GM03348 (cell line): ENCODE measurements at places on chromosomes 6 and 20.

DNA sequence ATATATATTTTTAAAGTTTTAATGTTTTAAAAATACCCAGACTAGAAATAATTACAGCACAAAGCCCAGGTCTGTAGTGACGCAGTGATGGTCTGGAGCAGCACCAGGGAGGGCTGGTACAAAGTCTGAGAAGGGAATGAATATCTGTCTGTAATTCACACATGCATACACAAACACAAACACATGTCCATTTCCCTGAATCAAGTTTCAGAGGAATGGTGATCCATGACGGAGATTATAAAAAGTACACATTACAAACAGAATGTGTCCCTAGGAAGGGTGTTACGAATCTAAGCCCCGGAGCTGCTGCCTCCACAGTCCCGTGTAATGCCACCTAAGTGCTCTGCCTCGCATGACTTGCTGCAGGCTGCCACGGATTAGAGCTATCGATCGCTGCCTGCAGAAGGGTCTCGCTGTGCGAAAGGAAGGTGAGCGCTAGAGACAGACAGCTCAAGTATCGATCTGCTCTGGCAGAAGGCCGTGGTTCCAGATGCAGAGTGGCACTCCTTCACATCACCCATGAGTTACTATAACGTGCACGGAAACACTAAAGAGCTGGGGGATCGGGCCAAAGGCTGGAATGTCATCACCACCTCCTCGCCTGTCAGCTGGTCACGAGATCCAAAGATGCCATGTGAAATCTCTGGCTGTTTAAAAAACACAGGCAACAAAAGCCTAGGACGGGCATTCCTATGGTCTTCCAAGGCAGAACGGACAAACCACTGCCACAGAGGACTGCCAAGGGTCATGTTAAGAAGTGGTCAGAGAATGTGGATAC lies 87.1 kb downstream of the INSM1 start:
- no peak for DNase-seq

- no peak for DNase-seq
Observed at GRCh38 chr20:36989797-36990196, 38.3 kb upstream of the SAMHD1 start.

- no peak for DNase-seq
Observed at GRCh38 chr6:47288267-47289090, 21.2 kb downstream of the TNFRSF21 start.

DNA sequence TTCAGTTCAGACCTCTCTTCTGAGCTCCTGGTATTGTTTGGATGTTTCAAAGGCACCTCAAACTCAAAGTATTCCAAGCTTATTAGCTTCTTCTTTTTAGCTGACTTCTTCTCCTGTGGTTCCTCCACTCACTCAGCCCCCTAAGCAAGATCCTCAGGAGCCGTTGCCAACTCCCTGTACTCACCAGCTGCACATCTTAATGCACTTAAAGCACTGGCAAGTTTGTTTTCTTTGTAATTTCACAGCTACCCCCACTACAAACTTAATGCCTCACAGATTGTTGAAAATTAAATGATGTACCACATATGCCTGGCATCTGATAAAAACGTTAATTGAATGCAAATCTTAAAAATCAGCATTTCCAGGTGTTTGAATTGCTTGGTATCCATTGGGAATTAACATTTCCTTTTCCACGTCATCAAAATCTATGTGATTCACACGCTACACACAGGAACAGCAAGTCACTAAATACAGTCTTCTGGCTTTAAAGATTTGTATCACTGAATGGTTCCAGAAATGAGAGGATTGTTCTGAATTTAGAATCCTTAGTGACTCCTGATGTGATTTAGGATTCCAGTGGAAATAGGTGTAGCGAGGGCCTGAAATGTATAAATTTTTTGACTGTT lies 24.5 kb downstream of the CALHM6 start:
- no peak for DNase-seq

- peak; percentile 75 for DNase-seq
Observed at GRCh38 chr6:148535976-148536375, 193.3 kb downstream of the SASH1 start.

DNA sequence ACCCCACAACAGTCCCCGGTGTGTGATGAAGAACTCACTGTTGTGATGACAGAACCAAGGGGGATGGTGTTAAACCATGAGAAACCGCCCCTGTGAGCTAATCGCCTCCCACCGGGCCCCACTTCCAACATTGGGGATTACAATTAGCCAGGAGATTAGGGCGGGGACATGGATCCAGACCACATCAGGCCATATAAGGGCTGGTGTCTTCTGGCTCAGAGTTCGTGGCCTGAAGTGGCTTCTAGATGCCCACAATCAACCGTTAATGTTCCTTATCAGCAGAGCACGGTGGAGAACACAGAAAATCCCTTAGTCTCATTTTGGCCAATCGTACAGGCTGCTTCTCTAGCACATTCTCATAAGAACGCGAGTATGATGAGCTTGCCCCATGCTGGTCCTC lies 10.9 kb upstream of the MAS1 start:
- no peak for DNase-seq

GRCh38 chr20:60897976-60898375 lies 354.1 kb upstream of the CDH4 start:
- no peak for DNase-seq

GRCh38 chr6:89146718-89147700 lies 1.2 kb downstream of the PM20D2 start:
- peak; percentile 16 for DNase-seq

- no peak for DNase-seq
Observed at GRCh38 chr6:45920819-45921511, 94.7 kb downstream of the CLIC5 start.

DNA sequence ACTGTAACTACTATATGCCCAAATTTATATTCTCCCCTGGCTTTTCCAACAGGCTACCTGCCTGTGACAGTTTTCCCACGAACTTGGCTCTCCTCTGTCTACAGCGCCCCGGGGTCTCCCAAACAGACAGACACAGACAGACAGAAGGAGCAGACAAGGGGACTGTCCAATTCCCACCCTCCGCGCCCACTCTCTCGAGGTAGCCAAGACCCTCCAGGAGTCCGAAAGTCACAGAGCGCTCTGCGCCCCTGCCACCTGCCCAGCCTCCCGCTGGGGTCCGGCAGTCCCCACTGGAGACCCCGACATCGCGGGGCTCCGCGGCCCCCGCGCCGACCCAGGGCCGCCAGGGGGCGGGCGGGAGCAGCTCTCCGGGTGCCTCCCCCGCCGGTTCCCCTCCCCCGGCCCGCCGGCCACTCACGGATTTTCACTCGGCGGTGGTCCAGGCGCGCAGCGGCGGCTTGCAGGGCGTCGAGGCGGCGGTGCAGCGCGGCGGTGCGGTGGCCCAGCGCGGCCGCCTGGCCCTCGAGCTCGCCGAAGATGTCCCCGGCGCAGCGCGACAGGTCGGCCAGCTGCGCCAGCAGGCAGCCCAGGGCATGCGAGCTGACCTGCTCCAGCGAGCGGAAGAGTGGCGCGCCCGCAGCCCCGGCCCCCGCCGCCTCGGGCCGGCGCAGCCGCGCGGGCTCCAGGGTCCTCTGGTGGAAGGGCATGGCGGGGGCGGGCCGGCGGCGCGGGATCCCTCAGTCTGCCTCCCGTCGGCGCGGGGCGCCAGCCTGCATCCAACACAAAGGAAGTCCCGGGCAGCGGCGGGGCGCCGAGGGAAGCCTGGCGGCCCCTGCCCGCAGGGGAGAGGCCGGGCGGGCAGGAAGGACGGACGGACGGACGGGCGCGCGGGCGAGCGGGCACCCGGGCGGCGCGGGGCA lies 81.3 kb upstream of the CCDC28A start:
- DNase-seq, result peak; percentile 97

DNA sequence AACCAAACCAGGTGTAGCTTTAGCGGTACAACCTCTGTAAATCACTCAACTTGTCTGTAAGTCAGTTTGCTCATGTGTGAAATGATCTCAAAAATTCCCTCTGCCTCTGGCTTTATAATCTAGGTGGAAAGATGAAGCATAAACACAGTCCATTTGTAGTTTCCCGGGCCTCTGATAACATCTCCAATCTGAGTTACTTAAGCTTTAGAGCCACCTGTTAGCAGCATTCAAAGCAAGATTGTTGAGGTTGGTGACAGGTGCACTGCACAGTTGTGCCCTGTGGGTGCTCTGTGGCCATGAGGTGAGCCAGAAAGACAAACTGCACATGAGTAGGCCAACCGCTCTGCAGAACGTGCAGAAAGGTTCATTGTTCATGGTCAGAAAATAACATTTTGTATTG lies 53.7 kb downstream of the MOCS1 start:
- no peak for DNase-seq

- no peak for DNase-seq
Observed at GRCh38 chr20:40997116-40997515, 31.5 kb upstream of the TOP1 start.

DNA sequence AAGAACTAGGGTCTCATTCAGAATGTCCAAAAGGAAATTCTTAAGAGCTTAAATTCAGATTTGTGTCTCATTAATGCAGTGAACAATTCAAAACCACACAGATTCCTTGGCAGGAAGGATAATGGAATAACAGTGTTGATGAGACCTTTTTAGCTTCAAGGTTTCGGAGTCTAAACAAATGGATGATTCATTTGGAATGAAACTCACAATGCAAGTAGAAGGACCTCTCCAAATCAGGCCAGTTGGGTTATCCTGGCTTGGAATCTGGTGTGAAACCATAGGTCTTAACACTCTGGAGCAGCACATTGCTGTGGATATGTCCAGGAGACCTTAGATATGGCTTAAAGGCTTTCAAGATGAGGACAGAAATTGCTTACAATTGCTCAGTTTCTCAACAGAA lies 44.9 kb downstream of the KCTD20 start:
- peak; percentile 29 for DNase-seq

- no peak for DNase-seq
Observed at GRCh38 chr20:44028003-44028730, 113.5 kb downstream of the TOX2 start.

- DNase-seq, result no peak
Observed at GRCh38 chr20:46420878-46421277, 14.5 kb upstream of the ELMO2 start.

- no peak for DNase-seq
Observed at GRCh38 chr6:43883847-43884651, 114.0 kb downstream of the VEGFA start.

- DNase-seq, result no peak
Observed at GRCh38 chr20:9082741-9083140, 13.9 kb downstream of the PLCB4 start.

GRCh38 chr20:652615-653109 lies 338 bp downstream of the SRXN1 start:
- DNase-seq, result no peak

DNA sequence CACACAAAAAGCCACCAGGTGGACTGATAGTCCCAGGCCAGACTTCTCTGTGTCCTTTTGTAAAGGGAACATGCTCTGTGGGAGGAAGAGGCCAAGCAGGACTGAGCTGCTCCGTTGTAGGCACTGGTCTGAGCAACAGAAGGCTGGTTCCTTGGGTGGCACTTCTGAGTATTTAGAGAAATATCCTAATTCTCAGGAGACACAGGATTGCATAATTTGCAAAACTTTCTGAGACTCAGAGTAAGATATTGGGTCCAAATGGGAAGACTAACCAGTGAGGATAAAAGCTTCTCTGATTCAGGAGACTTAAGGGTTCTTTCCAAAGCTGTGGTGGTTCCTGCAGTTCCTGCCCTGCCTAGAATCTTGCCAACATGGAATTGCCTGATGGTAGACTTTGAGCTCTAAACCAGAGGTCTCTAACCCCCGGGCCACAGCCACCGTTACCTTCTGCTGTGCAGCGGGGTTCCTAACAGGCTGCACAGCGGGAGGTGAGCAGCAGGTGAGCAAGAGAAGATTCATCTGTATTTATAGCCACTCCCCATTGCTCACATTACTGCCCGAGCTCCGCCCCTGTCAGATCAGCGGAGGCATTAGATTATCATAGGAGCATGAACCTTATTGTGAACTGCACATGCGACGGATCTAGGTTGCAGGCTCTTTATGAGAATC lies 107.0 kb downstream of the OLIG3 start:
- DNase-seq, result no peak

DNA sequence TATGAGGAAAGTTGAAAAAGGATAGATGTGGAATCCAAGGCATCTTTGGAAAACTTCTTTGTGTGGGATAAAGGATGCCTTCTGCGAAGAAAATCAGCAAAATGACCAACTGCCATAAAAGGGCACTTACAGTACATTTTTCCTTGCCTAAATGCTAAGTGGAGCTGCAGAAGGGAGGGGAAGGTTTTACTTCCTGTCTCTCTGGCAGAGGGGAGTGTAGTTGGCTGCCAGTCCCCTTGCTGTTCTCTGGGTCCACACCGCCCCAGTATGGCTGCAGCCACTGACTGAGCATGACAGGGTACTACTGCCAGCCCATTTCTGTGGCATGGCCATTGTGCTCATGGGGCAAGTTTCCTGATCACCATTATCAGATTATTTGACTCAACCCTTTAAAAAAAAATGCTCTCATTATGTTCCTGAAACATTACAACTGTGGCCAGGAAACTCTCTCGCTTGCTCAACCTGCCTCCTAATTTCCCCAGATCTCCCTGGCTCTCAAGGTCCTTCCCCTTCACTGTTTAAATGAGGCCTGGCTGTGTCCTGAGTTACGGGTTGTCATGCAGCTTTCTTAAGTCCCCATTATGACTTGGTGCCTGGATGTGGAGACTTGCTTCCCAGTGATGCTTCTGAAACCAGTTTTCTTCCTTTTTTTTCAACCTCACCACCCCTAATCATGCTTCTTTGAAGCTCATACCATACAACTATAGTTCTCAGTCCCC lies 34.5 kb upstream of the FAM184A start:
- DNase-seq, result peak; percentile 8

GRCh38 chr6:95292011-95292410 lies 285.3 kb upstream of the MANEA start:
- no peak for DNase-seq

GRCh38 chr6:41278699-41279405 lies 7.6 kb downstream of the TREM1 start:
- DNase-seq, result no peak

- peak; percentile 22 for DNase-seq
Observed at GRCh38 chr6:146871611-146872425, 273.0 kb downstream of the ADGB start.

- peak; percentile 44 for DNase-seq
Observed at GRCh38 chr6:37283671-37284151, 25.8 kb upstream of the TMEM217 start.

- DNase-seq, result no peak
Observed at GRCh38 chr6:42396720-42397119, 55.0 kb downstream of the TRERF1 start.

DNA sequence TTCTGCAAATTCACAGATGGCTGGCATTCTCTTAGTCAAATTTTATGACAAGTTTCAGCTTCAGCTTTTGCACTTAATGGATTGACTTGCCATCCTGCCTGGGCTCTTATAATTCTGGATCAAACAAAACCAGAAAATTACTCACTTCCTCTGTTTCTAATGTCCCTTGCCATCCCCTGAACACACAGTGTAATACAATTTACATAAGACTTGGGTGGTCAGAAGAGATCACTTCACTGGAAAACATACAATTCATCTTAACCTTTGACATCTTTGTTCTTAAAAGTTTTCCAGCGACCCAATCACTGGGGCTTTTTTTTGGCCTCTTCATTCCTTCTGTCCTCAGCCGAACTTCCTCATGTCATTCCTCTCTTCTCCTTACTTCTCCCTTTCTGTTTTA lies 199.0 kb downstream of the ARHGAP18 start:
- DNase-seq, result no peak

DNA sequence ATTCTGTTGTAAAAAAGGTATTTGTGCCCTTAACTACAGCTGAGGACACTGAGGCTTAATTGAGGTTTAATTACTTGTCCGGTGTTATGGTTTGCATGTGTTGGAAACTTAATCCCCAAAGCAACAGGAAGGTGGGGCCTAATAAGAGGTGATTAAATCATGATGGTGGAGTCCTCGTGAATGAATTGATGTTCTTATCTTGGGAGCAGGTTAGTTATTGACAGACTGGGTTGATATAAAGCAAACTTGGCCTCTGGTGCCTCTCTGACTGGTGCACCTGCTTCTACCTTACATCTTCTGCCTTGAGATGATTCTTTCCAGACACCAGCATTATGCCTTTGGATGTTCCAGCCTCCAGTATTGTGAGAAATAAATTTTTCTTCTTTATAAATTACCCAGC lies 306.5 kb upstream of the HS3ST5 start:
- no peak for DNase-seq
